ENCODE measurements at places on chromosomes 6 and 20.

- no peak for DNase-seq
Measured at GRCh38 chr20:56002908-56003800, 2.2 kb downstream of the CBLN4 start.

DNA sequence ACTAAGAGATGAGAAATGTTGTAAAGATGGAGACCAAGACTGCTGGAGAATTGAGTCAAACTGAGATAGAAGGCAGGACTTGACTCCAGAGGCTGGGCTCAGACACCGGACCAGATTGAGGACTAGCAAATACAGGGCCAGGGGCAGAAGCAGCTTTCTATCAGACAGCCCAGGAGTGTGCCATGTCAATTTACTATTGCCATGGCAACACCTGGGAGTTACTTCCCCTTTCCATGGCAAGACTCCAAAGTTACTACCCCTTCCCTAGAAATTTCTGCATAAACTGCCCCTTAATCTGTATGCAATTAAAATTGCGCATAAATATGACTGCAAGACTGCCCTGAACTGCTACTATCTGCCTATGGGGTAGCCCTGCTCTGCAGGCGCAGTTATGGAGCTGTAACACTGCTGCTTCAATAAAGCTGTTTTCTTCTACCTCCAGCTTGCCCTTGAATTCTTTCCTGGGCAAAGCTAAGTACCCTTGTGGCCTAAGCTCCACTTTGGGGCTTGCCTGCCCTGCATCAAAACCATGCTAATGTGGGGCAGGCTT, 90.1 kb upstream of the EDN1 start:
- DNase-seq: no peak

- no peak for DNase-seq
Measured at GRCh38 chr6:84353459-84354423, 126.3 kb upstream of the CEP162 start.

- no peak for DNase-seq
Measured at GRCh38 chr6:20719980-20720379, 185.7 kb downstream of the CDKAL1 start.

DNA sequence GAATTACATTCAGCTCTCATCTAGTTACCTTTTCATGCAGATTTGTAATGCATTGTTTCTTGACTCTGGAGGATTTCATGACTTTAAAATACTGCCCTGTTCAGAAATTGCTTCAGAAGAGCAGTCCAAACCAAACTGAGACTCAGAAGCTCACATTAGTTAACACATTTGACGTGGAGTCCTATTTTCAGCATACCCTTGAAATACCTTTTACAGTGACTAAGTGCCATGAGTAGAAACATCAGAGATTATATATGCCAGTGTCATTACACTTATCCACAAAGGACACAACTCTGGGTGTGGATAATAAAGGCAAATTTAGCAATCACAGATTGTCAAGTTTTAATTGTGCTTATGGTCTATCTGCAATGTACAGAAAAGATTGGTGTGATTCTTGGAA, 459.6 kb downstream of the FRK start:
- DNase-seq: no peak

DNA sequence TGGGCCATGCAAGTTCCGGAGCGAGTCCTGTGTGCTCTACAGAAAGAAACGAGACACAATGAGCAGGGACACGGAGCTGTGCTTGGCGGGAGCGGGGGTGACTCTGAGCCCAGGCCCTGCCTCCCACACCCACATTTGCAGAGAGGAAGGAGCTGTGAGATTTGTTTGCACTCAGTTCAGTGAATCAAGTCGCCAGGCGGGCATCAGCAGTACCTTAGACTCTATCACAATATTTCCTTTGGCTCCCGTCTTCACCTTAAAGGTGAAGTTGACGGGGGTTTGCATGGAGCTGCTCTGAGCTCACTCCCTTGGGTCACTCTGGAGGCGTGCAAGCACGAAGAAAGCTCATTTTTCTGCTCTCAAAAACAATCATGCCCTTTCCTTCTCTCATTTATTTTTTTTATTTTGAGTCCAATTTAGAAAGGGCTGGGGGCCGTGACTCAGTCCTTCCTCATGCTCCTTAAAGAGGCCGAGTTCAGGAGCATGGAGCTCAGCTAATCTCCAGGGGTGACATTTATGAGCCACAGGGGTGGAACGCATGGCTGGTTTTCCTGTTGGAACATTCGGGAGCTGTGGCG, 188.2 kb downstream of the NFATC2 start:
- no peak for DNase-seq

- DNase-seq: no peak
Measured at GRCh38 chr20:59664421-59664941, 60.1 kb downstream of the PHACTR3 start.

Measured in endothelial cell (in vitro differentiated cells).